ENCODE measurements at places on chromosomes 6 and 20.
A peak's percentile ranks its signal among the peaks of the same experiment; 100 is the strongest.

DNA sequence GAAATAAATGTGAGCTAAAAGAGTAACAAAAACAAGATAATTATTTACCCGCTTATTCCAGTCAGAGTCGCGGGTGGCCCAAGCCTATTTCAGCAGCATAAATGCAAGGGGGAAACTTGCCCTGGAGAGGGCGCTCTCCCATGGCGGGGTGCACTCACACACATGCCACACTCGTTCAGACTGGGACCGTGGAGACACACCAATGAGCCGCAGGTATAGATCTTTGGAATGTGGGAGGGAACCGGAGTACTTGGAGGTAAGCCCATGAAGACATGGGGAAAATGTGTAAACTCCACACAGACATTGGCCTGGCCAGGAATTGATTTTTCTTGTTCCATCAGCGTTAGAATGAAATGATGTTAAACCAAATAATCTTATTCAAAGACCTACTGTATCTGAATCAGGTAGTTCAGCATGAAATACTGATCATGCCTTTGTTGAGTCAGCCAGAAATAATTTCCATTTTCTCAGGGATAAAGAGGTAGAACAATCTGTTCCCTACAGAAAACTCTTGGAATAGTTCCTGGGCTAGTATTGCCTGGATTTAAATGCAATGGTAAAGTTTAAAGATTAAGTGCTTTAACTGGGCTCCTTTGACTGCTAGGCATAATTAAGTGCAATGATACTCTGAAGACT, 191.5 kb downstream of the MCHR2 start:
- DNase-seq, result no peak

- no peak for DNase-seq
These were observed 521 bp upstream of the LKAAEAR1 start for GRCh38 chr20:64084685-64085152.

DNA sequence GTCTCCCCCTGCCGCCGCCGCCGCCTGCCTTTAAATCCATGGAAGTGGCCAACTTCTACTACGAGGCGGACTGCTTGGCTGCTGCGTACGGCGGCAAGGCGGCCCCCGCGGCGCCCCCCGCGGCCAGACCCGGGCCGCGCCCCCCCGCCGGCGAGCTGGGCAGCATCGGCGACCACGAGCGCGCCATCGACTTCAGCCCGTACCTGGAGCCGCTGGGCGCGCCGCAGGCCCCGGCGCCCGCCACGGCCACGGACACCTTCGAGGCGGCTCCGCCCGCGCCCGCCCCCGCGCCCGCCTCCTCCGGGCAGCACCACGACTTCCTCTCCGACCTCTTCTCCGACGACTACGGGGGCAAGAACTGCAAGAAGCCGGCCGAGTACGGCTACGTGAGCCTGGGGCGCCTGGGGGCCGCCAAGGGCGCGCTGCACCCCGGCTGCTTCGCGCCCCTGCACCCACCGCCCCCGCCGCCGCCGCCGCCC, 474 bp downstream of the CEBPB start:
- peak; percentile 91 for DNase-seq

- no peak for DNase-seq
These were observed 11.6 kb upstream of the F13A1 start for GRCh38 chr6:6331946-6332601.

- DNase-seq, result no peak
These were observed 60.8 kb downstream of the CD24 start for GRCh38 chr6:106913676-106914280.

GRCh38 chr6:136922685-136923006, 545 bp downstream of the SLC35D3 start:
- no peak for DNase-seq

DNA sequence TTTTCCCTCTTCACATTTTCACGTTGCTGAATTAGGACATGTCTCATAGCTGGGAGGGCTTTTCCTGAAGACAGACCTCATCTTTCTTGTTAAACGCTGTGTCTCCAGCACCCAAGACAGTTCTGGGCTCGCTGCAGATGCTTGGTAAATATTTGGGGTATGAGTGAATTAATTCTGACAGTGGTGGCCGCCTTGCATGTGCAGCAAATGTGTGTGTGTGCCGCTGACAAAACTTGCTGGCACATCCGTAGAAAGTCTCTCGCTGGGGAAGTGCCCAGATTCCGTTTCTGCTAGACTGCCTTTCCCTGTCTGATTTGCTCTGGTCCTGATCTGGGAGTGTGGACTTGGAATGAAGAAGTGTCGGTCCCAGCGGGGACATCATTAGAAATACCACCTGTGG, 48.2 kb upstream of the ZNFX1 start:
- DNase-seq, result no peak

- no peak for DNase-seq
These were observed 7.8 kb downstream of the PANK2 start for GRCh38 chr20:3896853-3897583.

All from RWPE2 (cell line).